ENCODE measurements at places on chromosomes 6 and 20.

GRCh38 chr6:52612336-52613054 lies 35.6 kb upstream of the TRAM2 start:
- no peak for DNase-seq

GRCh38 chr6:31214516-31214915 lies 44.0 kb upstream of the POU5F1 start:
- no peak for DNase-seq

- no peak for DNase-seq
These were observed 59.6 kb upstream of the SAMHD1 start for GRCh38 chr20:37011147-37011546.

DNA sequence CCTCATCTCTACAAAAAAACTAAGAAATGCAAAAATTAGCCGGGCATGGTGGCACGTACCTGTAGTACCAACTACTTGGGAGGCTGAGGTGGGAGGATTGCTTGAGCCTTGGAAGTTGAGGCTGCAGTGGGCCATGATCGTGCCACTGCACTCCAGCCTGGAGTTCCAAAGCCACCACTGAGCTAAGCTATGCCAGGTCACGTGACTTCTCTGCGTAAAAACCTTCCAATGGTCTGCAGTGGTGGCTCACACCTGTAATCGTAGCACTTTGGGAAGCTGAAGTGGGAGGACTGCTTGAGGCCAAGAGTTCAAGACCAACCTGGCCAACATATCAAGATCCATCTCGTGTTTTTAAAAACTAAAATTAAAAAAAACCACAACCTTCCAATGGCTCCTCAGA lies 1.7 kb downstream of the SF3B5 start:
- DNase-seq = no peak

DNA sequence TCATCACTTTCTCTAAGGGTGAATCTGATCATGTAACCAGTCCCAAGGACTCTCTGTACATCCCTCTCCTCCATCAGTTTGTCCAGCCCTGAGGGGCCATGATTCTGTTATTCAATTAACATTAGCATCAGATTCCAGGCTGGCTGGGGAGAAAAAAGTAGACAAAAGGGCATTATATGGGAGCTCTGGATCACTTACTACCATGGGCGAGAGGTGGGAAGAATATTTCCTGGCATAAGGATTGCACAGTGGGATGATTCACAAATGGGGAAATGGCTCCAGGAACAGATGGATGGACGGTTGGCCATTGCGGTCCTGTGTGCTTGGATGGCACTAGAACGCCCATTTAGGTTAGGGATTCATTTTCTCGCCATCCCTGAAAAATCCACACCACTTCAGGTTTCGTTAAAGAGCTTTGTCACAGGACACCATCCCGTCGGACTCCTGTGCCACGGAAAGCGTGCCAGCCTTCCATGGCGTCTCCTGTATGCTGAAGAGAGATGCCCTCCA lies 112.6 kb downstream of the THBS2 start:
- no peak for DNase-seq

DNA sequence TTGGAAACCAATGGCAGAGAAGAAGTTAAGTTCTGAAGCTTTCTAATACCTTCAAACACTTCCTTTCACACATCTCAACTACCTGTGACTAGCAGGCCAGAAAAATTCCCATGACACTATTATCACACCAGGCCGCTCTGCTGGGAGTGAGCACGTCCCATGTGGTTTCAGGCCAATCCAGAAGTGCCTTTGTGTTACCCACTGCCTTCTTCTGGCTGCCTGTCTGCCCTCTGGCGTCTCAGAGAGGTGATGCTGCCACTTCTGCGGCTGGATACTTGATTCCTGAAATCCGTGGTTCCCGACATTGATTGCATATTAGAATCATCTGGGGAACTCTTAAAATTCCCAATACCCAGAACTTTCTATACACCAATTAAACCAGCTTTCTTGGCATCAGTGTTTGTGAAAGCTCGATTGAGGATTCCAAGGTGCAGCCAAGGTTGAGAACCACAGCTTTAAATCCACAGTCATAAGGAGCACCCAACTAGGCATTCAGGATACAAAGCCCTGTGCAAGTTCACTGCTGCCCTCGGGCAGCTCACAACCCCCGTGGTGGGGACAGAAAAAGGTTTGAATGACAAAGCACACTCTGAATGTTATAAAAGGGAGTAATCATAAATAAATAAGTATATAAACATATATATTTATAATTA lies 65.6 kb downstream of the STMND1 start:
- DNase-seq = no peak

GRCh38 chr6:55011034-55011433 lies 163.3 kb upstream of the HCRTR2 start:
- no peak for DNase-seq

DNA sequence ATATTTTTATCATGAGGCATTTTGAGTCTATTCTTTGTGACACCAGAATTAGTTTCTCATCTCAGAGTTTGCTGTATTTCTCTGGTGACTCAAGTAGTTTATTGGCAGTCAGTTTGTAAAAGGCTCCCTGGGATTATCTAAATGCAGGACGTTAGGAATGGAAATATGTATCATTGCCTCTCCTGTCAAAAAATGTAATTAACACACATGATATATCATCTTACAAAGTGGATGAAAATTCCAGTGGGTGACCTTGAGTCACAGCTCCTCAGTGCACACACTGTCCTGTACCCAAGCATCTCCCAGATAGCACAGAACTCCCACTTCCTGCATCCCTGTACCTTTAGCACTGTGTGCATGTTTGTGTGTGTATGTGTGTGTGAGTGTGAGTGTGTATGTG lies 258.6 kb downstream of the LAMA2 start:
- DNase-seq = no peak

GRCh38 chr6:94955156-94955555 lies 622.2 kb upstream of the MANEA start:
- DNase-seq = no peak

DNA sequence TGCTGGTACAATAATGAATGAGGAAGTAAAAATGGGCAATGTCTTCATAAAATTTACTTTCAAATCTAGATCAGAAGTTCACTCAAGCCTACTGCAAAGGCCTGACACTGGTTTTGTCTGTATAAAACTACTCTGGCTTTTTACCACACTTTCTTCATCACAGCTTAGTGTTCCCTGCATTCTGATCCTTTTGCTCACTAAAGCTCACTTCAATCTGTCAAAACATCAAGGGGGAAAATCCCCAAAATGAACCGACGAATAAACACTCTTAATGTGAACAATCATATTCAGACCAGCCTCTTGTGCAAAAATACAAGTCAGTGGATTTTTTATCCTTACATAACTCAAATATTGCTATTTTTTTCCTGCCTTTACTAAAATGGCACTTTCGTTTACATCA lies 98.5 kb downstream of the PRDM1 start:
- no peak for DNase-seq

- DNase-seq = peak; percentile 56
These were observed 37.1 kb downstream of the HIVEP1 start for GRCh38 chr6:12049165-12049564.

- no peak for DNase-seq
These were observed 139.5 kb upstream of the FAM83B start for GRCh38 chr6:54706844-54707605.

DNA sequence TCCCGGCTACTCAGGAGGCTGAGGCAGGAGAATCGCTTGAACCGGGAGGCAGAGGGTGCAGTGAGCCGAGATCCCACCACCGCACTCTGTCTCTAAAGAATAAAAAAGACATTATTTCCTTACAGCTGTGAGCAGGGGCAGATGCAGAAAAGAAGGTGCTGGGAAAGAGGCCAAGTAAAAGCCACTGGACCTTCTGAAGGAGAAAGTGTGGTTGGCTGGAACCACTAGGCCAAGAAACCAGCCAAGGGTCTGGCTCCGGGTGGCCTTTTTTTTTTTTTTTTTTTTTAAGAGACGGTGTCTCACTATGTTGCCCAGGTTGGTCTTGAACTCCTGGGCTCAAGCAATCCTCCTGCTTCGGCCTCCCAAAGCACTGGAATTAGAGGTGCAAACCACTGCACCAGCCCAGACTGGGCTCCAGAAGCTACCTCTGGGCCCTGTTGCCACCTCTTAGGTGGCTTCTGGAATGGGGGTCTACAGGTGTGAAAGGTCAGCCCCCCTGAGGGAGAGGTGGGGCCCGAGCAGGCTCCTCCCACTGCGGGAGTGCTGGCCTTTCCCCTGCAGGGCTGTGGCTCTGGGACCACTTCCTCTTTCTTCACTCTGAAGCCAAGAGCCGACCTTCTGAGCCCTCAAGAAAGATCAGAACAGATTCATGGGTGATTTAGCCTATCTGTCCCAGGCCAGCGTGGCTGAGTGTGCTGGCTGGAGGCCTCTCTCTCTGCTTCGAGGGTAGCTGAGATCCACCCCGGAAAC lies at the start of gene FGD2:
TSS of gene FGD2 (plus strand) at position 595 of the 750 bp plus-strand sequence. CDS start 163 bp downstream, outside the sequence.
- peak; percentile 84 for DNase-seq

GRCh38 chr6:37987018-37987417 lies 167.5 kb downstream of the ZFAND3 start:
- DNase-seq = no peak

DNA sequence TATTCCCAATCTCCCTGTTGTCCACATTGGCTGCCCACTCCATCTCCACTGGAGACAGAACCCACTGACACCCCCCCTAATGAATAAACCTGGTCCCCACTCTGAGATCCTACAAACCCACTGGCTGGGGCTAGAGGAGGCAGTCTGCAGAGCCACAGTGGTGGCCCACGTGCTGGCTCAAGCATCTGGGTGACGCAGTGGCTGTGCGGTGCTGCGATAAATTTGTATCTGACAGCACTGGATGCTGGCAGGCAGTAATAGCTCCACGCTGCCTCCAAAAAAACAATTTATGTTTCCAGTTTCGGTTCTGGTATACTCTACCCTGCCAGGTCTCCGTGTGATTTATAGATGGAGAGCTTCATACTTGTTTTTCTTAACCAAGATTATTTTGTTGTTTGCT lies 87.1 kb upstream of the SYNDIG1 start:
- DNase-seq = no peak

DNA sequence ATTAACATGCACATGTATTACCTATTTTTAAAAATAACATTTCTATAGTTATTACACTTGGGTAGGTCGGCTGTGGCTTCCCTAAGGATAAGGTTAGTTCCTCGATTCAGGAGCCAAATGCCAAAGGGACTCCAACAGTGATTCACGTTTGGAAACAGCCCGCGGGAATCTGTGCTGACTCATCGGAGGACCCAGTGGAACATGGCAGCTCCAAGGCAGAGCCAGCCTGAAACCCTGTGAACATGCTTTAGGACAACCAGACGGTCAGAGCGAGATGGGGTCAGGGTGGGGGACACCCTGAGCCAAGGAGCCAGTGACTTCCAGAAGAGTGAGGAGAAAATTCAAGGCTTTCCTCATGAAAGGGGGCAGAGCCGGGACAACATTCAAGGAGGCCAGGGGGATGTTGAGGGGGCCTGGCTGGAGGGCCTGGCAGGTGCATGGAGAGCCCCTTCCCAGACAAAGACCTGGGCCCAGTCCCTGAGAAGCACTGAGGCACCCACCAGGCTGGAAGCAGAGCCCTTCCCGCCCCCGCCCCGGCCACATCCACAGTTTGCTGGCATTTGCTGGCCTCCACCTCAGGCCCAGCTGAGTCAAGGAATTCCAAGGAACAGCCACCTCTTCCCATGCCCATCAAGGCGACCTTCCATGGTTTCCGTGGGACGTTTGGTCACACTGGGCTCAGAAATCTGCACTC lies 133.2 kb downstream of the SNX5 start:
- no peak for DNase-seq

DNA sequence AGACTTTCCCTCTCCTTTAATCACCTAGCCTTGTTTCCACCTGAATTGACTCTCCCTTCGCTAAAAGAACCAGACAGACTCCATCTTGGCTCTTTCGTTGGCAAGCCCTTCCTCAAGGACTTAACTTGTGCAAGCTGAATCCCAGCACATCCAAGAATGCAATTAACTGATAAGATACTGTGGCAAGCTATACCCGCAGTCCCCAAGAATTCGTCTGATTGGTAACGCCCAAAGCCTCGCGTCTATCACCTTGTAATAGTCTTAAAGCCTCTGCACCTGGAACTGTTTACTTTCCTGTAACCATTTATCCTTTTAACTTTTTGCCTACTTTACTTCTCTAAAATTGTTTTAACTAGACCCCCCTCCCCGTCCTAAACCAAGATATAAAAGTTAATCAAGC lies 15.6 kb upstream of the MYCT1 start:
- no peak for DNase-seq

GRCh38 chr6:90202156-90202555 lies 94.5 kb downstream of the BACH2 start:
- no peak for DNase-seq

DNA sequence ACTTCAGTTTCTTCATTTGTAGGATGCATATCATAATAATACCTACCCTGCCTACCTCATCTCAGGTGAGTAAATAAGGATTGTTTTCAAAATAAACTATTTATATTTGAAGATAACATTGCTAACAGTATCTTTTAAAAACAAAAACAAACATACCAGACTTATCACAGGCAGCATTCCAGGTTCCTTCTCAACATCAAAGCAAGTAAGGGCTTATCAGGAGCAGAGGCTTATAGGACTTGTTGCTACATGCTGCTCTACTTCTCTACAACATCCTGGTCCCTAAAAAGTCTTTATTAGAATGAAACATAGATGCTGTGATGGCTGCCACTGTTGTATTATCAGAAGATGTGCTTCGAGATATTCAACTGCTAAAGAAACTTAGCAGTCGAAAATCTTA lies 149.2 kb upstream of the PRDM1 start:
- no peak for DNase-seq
